ENCODE measurements at places on chromosomes 1 and 21.

- DNase-seq: no peak
Measured at GRCh38 chr21:25837533-25838265, 102.9 kb downstream of the GABPA start.

DNA sequence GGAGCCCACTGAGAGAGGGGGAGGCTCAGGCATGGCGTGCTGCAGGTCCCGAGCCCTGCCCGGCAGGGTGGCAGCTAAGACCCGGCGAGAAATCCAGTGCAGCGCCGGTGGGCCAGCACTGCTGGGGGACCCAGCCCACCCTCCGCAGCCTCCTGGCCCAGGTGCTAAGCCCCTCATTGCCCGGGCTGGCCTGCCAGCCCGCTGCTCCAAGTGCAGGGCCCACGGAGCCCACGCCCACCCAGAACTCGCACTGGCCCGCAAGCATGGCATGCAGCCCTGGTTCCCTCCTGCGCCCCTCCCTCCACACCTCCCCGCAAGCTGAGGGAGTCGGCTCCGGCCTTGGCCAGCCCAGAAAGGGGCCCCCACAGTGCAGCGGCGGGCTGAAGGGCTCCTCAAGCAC lies 61.5 kb downstream of the C21orf91 start:
- DNase-seq: no peak

DNA sequence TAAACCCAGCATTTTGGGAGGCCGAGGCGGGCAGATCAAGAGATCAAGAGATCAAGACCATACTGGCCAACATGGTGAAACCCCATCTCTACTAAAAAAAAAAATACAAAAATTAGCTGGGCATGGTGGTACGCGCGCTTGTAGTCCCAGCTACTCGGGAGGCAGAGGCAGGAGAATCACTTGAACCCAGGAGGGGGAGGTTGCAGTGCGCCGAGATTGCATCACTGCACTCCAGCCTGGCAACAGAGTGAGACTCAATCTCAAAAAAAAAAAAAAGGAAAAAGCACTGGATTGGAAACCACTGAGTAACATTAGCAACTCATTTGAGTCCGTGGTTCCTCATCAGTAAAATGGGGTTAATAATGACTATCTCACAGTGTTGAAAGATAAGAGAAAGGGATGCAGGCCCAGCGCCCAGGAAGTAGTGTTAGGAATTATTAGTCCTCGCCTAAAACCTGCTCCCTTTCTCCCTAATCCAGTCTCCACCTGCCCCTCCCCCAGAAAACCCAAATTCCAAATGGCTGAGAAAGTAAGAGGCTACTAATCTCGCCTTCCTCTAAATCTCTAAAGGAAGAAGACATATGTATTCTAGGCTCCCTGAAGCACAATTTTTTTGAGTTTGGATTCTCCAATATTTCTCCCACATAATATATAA lies 49.5 kb downstream of the RHBG start:
- DNase-seq: peak; percentile 45

DNA sequence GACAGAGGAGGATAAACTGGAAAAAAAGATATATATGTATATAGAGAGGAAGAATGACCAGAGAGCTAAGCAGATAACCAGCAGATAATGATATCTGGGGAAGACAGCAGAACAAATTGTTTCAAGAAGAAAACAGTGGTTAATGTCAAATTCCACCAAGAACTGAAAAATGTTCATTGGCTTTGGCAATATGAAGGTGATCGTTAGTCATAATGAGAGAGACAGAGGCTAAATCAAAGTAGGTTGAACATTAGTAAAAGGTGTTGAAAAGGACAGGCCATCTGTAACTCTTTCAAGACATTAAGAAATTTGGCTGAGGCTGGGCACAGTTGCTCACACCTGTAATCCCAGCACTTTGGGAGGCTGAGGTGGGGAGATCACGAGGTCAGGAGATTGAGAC lies 25.3 kb upstream of the CR2 start:
- no peak for DNase-seq

All from mesendoderm (in vitro differentiated cells).